ENCODE measurements at places on chromosomes 3 and 15.

DNA sequence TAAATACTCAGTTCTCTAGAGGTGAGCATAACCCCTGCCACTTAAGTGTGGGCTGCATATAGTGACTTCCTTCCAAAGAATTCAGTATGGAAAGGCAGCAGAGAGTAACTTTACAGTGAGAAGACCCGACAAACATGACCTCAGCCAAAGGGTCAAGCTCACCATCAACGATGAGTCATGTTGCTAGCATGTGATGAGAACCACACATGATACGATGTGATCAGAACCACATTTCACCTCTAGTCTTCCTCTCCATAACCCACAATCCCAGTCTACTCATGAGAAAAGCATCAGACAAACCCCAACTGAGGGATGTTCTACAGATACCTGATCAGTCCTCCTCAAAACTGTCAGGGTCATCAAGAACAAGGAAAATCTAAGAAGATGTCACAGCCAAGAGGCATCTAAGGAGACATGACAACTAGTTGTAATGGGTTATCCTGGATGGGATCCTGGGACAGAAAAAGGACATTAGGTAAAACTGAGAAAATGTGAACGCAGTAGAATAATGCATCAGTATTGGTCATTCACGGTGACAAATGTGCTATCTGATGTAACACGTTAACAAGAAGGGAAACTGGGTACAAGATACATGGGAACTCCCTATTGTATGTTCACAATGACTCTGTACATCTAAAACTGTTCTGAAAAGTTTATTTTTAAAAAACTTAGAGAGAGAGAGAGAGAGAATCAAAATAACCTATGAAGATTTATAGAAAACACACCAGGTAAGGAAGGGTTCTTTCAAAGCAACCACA lies 28.3 kb downstream of the SEC61A1 start:
- no peak for DNase-seq

- DNase-seq = no peak
Observed at GRCh38 chr15:68277131-68277602, 378 bp upstream of the FEM1B start.

GRCh38 chr15:64010719-64011118 lies 35.6 kb downstream of the DAPK2 start:
- peak; percentile 65 for DNase-seq

DNA sequence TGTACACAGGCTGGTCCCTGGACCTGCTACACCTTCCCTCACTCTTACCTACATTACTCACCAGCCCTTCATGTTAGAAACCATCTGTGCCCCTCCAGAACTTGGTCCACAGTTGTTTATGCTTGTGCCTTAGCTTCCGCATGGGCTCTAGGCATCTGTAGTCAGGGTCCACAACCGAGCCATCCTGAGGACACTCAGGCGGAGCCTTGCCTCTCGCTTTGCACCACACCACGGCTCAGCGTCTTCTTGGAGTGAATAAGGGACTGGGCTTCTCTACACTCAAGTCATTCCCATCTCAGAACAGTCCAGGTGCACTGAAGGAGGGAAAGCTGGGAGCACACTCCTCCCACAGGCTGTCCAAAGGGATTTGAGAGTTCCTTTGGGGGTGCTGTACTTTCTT lies 97.8 kb downstream of the HMG20A start:
- DNase-seq = no peak

- DNase-seq = no peak
Observed at GRCh38 chr3:15360788-15361493, 28.6 kb upstream of the SH3BP5 start.

DNA sequence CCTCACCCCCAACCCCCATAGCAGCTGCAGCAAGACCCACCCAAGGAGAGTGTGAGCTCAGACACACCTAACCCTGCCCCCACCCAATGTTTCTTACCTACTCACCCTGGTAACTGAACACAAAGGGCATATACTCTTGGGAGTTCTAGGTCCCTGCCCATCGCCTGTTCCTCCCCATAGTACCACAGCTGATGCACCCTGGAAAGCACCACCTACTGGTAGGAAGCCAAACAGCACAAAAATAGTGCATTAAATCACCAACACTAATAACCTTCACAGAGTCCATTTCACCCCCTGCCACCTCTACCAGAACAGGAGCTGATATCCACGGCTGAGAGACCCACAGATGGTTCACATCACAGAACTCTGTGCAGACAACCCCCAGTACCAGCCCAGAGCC lies 245.2 kb downstream of the EFHB start:
- no peak for DNase-seq

DNA sequence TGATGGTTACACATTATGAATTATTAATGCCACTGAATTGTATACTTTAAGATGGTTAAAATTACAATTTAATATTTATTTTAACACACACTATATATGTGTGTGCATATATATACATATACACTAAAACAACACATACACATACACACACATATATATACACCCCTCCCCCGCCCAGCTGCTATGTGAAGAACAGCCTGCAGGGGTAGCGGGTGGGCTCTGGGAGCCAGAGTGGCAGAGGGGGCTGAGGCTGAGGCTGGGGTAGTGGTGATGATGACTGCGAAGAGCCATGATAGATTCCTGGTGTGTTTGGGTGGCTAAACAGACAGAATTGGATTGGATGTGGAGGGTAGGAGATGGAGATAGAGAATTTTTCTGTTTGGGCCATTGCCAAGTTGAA lies 39.4 kb upstream of the APEH start:
- no peak for DNase-seq

GRCh38 chr15:100097342-100098127 lies 244.2 kb downstream of the ADAMTS17 start:
- DNase-seq = no peak

- no peak for DNase-seq
Observed at GRCh38 chr3:177571271-177571943, 374.1 kb upstream of the TBL1XR1 start.

DNA sequence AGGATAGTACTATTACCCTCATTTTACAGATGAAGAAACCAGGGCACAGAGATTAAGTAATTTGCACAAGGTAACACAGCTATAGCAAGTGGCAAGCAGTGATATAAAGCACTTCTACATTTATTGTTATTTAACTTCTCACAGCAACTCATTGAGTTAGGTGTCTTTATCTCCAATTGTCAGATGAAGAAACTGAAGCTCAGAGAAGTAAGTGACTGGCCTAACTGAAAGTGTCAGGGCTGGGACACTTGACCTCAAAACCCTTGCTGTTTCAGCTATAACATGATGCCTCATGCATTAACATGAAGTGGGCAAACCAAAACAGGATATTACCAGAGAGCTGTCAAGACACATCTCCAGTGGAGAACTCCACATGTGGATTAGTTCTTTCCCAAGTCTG lies 65.8 kb upstream of the LEKR1 start:
- DNase-seq = no peak

- DNase-seq = no peak
Observed at GRCh38 chr3:168085491-168086119, 10.1 kb downstream of the GOLIM4 start.

DNA sequence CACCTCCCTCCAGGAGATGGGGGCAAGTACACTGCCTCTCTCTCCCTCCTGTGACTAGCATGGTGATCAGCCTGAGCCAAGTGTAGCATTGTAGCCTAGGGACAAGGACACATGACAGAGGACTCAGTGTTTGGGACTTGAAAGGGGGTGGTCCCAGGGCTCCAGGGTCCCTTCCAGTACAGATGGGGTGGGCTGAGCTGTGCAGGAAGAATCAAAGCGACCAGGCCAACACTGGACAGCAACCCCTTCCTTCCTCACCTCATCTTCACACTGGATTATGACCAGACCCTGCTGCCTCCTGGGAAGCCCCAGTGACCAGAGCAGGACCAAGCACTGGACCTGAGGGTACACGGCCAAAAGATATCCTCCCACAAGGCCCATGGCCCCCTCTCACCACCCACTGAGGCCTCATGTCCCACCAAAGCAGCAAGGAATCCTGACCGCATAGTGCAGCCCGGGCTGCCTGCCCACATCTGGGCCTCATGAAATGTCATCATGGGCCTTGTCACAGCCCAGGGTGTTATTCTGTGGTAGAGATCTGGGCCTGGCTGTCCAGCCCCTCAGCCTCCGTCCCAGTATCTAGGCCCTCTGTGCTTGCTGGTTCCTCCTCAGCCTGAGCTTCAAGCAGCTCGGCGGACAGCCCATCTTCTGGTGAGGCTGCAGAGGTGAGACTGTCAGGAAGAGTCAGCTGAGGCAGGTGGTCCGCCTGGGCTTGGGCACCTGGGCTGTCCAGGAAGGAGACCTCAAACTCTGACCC lies 9.5 kb downstream of the GORASP1 start:
- no peak for DNase-seq

- no peak for DNase-seq
Observed at GRCh38 chr3:135081451-135081850, 286.4 kb downstream of the EPHB1 start.

GRCh38 chr3:11969986-11970385 lies 34.2 kb upstream of the SYN2 start:
- DNase-seq = no peak

DNA sequence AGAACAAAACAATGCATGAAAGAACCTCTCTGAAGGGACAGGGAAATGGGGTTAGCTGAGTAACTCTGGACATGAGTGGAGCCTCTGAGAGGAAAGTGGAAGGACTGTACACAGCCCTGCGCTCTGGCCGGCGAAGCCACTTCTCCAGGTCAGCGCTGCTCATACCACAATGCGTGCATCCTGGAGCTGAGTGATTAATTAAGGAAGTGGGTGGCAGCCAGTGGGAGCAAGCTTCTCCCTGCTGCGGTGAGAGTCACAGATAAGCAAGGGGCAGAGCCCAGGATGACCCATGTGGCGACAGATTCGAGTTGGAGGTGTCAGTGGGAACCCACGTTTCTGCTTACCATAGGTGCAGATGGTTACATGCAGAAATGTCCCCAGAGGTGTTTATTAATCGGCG lies 48.0 kb downstream of the KLF15 start:
- DNase-seq = no peak

- DNase-seq = no peak
Observed at GRCh38 chr15:70407336-70407670, 309.6 kb upstream of the TLE3 start.

DNA sequence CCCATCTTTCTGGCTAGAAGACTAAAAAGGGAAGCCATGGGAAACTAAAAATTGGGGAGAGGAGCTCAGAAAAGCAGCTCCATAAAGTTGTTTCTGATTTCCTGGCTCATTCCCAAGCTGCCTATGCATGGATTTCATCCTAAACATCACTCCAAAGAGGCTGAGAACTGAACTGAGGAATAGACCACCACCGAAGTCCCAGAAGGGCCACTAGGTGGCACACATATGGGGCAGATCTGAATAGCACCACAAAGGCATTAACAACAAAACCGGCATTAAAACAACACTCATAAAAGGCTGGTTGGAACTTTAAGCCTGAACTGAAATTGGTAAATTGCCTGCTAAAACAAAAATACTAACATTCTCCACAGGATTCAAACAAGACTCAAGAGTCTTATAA lies 106.3 kb downstream of the PLD1 start:
- no peak for DNase-seq

GRCh38 chr15:81197255-81197630 lies 564 bp downstream of the IL16 start:
- DNase-seq = no peak

DNA sequence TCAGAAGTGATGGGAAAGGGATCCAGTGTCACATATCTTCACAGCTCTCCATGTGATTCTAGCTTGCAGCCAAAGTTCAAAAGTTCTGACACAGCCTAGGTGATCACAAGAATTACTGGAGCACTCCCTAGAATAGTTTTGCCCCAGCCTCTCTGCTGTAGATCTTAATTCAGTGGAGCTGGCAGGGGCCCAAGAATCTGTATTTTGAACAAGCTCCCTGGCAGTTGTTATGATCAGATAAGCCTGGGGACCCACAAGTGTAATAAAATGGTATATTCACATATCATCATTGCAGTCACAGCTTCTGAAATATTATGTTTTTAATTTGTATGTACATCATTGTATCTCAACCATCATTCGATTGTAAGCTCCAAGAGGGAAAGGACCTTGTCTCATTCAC lies 62.3 kb downstream of the NOX5 start:
- DNase-seq = no peak

DNA sequence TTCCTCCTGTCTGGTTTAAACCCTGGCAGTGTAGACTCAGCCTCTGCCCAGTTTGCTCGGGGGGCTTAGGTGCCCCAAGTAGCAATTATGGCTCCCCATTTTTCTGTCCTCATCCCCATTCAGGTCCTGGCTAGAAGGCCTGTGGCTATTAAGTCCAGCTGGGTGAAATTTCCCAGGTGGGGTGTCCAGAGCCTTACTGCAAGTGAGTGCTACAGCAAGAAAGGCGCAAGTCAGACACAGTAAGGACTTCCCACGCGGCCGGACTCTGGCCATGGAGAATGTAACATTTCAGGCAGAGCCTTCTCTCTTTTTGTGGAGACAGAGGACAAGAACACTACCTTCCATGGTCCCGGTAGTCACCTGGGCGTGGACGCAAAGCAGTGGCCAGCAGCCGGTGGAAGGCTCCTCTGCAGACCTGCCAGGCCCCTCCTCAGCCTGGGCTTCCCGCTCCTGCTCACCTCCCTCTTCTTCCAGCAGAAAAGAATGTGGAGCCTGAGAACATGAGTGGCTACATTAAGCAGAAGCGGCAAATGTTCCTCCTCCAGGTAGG lies 23.3 kb downstream of the CFAP100 start:
- DNase-seq = no peak

DNA sequence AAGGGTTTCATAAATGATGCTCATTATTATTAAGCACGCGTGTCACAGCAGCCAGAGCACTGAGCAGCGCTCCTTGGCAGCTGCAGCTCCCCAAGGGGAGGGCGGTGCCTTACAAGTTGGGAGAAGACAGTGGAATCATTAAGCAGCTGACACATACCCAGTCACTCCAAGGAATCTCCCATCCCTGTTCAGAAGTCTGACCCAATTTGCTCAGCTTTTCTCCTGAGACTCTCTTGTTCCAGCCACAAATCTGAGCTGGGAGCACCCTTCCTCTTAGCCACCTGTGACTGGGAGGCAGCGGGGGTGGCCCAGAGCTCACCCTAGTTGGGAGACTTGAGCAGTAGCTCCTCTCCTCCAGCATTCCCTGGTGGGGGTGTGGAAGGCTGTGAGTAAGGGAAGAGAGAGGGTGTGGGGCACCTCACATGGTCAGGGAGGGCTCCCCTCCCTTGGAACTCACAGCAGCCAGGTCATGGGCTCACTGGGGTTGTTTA lies 64.3 kb downstream of the DUT start:
- DNase-seq = no peak

GRCh38 chr3:143307613-143308183 lies 188.1 kb downstream of the CHST2 start:
- DNase-seq = no peak
